ENCODE measurements at places on chromosomes 1 and 21. TPM values are rescaled to one million over a fixed set of nuclear protein-coding genes. Genes with fewer than 3 reads are reported as not detected.

TRIM17 gene
- total RNA-seq: not detected

FABP3 gene
- 2.4 TPM for total RNA-seq

KPRP gene
- not detected for total RNA-seq

INSRR gene
- not detected for total RNA-seq

PPCS gene
- total RNA-seq: 44.3 TPM

SERTAD4 gene
- 3.4 TPM for total RNA-seq

ENAH gene
- total RNA-seq: 95.5 TPM

AADACL3 gene
- total RNA-seq: not detected

ANGPTL1 gene
- 34.1 TPM for total RNA-seq

PLA2G2D gene
- not detected for total RNA-seq

EXTL1 gene
- total RNA-seq: 0.49 TPM

FCGR2B gene
- not detected for total RNA-seq

CLCN6 gene
- 7.6 TPM for total RNA-seq

OR10Z1 gene
- total RNA-seq: not detected

KRTAP19-6 gene
- not detected for total RNA-seq

ELOVL1 gene
- 52.2 TPM for total RNA-seq

AZIN2 gene
- total RNA-seq: 1.2 TPM

GPR25 gene
- total RNA-seq: not detected

EPHA8 gene
- total RNA-seq: not detected

VCAM1 gene
- total RNA-seq: 18.8 TPM

AMY2A gene
- total RNA-seq: not detected

CD48 gene
- total RNA-seq: not detected

UMODL1 gene
- not detected for total RNA-seq

VANGL2 gene
- 1.6 TPM for total RNA-seq

PLA2G2C gene
- not detected for total RNA-seq

FCRL5 gene
- total RNA-seq: not detected

TCHH gene
- 0.06 TPM for total RNA-seq

MARCKSL1 gene
- 419 TPM for total RNA-seq

TRIM45 gene
- total RNA-seq: 2.2 TPM
